ENCODE measurements at places on chromosomes 16 and 17. TPM values are rescaled to one million over a fixed set of nuclear protein-coding genes. Genes with fewer than 3 reads are reported as not detected.

- no peak for DNase-seq
- H3K27me3 ChIP-seq, result no peaks in the 10 kb centered on the region
- no peak overlapping the region for H3K4me3 ChIP-seq
- H3K27ac ChIP-seq, result no peak overlapping the region
- peaks cover 9% of the 10 kb centered on the region for H3K36me3 ChIP-seq
Observed at GRCh38 chr16:2596747-2597559, 59.1 kb downstream of the PDPK1 start.

The MMP2 gene
- 0.44 TPM for total RNA-seq

GRCh38 chr16:21224800-21225199 is 8.7 kb upstream of the ANKS4B start:
- no peak for DNase-seq
- no peaks in the 10 kb centered on the region for H3K4me1 ChIP-seq

DNA sequence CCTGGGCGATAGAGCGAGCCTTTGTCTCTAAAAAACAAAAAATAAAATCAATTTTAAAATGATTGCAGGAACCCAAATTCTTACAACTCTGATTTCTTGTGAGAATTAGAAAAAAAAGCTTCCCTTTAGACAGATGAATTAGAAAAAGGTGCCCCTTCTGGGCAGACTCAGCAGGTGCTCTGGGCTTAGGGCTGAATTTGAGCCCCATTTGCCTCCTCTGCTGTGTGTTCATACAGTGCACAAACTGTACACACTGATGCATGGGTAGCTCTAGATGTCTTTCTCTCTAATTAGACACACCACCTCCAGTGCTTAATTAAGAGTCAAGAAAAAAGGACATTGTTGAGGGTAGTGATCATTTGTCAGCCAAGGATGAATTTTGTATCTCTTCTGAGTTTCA is 38.5 kb upstream of the NOL11 start:
- no peak overlapping the region for H3K4me3 ChIP-seq
- H3K36me3 ChIP-seq, result peaks cover 47% of the 10 kb centered on the region
- no peaks in the 10 kb centered on the region for H3K27me3 ChIP-seq
- H3K27ac ChIP-seq, result no peak overlapping the region
- H3K4me1 ChIP-seq, result no peaks in the 10 kb centered on the region

GRCh38 chr16:59305850-59306249 is 571.7 kb upstream of the GOT2 start:
- H3K27me3 ChIP-seq, result no peaks in the 10 kb centered on the region
- no peak overlapping the region for H3K4me3 ChIP-seq

GRCh38 chr17:66449418-66449977 is 147.1 kb downstream of the PRKCA start:
- H3K4me1 ChIP-seq, result peaks cover 8% of the 10 kb centered on the region
- no peak for DNase-seq
- no peak overlapping the region for H3K4me3 ChIP-seq
- no peaks in the 10 kb centered on the region for H3K27me3 ChIP-seq

DNA sequence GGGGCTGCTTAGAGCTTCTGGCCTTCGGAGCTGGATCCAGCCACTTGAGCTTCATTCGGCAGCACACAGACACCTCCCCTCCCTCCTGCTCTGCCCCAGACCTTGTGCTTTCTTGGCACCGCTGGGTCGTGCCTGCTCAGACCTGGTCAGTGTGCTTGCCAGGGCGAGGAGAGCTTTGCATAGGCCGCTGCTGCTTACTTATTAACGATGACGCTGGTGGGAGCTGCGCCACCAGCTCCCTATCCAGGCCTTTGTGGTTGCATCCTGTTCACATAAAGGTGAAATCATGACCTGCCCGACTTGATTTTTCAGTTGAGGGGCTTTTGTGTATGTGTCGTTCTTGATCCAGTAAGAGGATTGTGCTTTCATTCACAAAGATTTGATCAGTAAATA is 101.1 kb downstream of the MSI2 start:
- no peak for DNase-seq
- no peaks in the 10 kb centered on the region for H3K36me3 ChIP-seq
- H3K4me3 ChIP-seq, result no peak overlapping the region

- no peaks in the 10 kb centered on the region for H3K36me3 ChIP-seq
- peaks cover 2% of the 10 kb centered on the region for H3K4me1 ChIP-seq
- peak overlapping the region; percentile 50 for H3K4me3 ChIP-seq
Observed at GRCh38 chr16:19883296-19883965, 1.2 kb downstream of the GPRC5B start.

GRCh38 chr17:57918017-57918895 is 37.0 kb downstream of the CUEDC1 start:
- no peak for DNase-seq
- H3K27me3 ChIP-seq, result peaks cover 14% of the 10 kb centered on the region
- no peak overlapping the region for H3K4me3 ChIP-seq

The CDC42EP4 gene
- total RNA-seq, result 1.3 TPM

GRCh38 chr16:88686062-88686438 is 257 bp downstream of the SNAI3 start:
- peak overlapping the region; percentile 69 for H3K4me3 ChIP-seq
- peaks cover 5% of the 10 kb centered on the region for H3K27me3 ChIP-seq
- H3K27ac ChIP-seq, result peak overlapping the region; percentile 54
- H3K4me1 ChIP-seq, result peaks cover 67% of the 10 kb centered on the region
- peaks cover under 1% of the 10 kb centered on the region for H3K36me3 ChIP-seq
- no peak for DNase-seq

The TMC5 gene
- 0.07 TPM for total RNA-seq

- peaks cover 2% of the 10 kb centered on the region for H3K27me3 ChIP-seq
- no peaks in the 10 kb centered on the region for H3K36me3 ChIP-seq
- no peak within 1 kb of the TSS for H3K27ac ChIP-seq
- peak; percentile 32 for DNase-seq
- peak within 1 kb of the TSS; percentile 59 for H3K4me3 ChIP-seq
Observed at GRCh38 chr17:74325743-74326379, at the start of gene KIF19. Gene KIF19 (plus strand): TSS chr17:74326226. CDS start chr17:74326350, 124 bp downstream.

The KCNH6 gene
- not detected for total RNA-seq

DNA sequence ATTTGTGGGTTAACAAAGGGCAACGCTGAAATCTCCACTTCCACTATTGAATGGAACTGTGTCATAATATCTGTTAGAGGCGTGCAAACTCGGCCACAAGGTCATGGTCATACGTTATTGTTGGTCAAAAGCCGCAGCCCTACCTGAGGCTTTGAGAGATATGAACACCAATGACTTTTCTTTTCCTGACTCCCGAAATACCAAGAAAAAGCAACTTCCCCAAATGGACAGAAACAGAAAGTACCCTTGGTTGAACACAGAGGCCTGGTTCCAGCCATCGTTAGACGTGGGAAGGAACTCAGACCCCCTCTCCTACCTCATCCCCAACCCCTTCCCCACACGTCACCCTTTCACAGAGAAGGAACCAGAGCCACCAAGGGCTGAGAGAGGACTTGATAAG is 1.4 kb upstream of the PIK3R5 start:
- peaks cover 25% of the 10 kb centered on the region for H3K4me1 ChIP-seq
- H3K27ac ChIP-seq, result no peak overlapping the region
- no peak overlapping the region for H3K4me3 ChIP-seq
- H3K36me3 ChIP-seq, result peaks cover 5% of the 10 kb centered on the region
- no peak for DNase-seq

- H3K27me3 ChIP-seq, result no peaks in the 10 kb centered on the region
- no peak overlapping the region for H3K4me3 ChIP-seq
- H3K36me3 ChIP-seq, result no peaks in the 10 kb centered on the region
- H3K27ac ChIP-seq, result no peak overlapping the region
- no peaks in the 10 kb centered on the region for H3K4me1 ChIP-seq
Observed at GRCh38 chr16:56269281-56269680, 78.0 kb downstream of the GNAO1 start.

DNA sequence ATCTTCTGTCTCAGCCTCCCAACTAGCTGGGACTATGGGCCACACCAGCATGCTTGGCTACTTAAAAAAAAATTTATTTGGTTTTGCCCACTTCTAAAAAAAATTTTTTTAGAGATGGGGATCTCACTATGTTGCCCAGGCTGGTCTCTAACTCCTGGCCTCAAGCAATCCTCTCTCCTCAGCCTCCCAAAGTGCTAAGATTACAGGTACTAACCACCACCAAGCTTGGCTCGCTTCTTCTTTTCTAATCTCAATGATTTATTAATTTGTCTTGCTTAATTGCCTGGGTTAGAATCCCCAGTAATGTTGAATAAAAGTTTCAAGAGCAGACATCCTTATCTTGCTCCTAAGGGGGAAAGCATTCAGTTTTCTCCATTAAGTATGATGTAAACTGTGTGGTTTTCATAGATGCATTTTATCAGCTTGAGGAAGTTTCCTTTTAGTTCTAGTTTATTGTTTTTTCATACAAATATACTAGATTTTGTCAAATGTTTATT is 65.8 kb upstream of the NACA2 start:
- no peak overlapping the region for H3K4me3 ChIP-seq
- no peaks in the 10 kb centered on the region for H3K27me3 ChIP-seq
- H3K36me3 ChIP-seq, result no peaks in the 10 kb centered on the region
- no peaks in the 10 kb centered on the region for H3K4me1 ChIP-seq
- no peak overlapping the region for H3K27ac ChIP-seq

GRCh38 chr16:68417711-68418301 is 30.5 kb downstream of the SMPD3 start:
- no peaks in the 10 kb centered on the region for H3K36me3 ChIP-seq
- H3K4me3 ChIP-seq, result peak overlapping the region; percentile 36
- DNase-seq, result peak; percentile 81
- peaks cover 71% of the 10 kb centered on the region for H3K4me1 ChIP-seq

- H3K36me3 ChIP-seq, result no peaks in the 10 kb centered on the region
- H3K27me3 ChIP-seq, result no peaks in the 10 kb centered on the region
- no peak for DNase-seq
Observed at GRCh38 chr17:68801335-68802247, 153.6 kb downstream of the ABCA8 start.

GRCh38 chr16:29687755-29688154 is 8.8 kb downstream of the QPRT start:
- H3K4me1 ChIP-seq, result peaks cover 2% of the 10 kb centered on the region
- H3K36me3 ChIP-seq, result no peaks in the 10 kb centered on the region
- no peaks in the 10 kb centered on the region for H3K27me3 ChIP-seq
- no peak for DNase-seq

The TSEN54 gene
- 67.6 TPM for total RNA-seq

The CDH3 gene
- 0.36 TPM for total RNA-seq

DNA sequence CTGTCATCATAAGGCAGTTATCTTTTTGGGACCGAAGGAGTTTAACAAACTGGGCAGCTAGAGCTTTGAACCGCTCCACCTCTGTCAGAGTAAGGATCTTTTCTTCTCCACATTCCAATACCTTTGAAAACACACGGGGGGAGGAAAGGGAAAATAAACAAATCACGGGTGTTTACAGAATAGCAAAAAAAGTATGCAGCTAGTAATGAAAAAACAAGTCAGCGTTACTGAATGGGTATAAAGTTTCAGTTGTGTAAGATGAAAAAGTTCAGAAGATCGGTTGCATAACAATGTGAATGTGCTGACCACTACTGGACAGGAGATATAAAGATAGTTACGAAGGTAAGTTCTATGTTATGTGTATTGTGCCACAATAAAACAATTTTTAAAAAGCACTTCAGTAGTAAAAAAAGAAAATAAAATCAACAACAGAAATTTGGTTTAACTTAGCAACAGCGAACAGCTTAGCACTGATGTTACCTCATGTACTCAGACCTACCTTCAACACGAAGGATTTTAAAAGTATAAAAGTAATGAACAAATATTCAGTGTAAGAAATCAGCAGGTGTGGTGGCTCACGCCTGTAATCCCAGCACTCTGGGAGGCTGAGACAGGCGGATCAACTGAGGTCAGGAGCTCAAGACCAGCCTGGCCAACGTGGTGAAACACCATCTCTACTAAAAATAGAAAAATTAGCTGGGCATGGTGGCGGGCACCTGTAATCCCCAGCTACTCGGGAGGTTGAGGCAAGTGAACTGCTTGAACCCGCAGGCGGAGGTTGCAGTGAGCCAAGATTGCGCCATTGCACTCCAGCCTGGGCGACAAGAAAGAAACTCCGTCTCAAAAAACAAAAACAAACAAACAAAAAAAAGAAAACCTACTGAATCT is 34.3 kb downstream of the MARF1 start:
- peaks cover 97% of the 10 kb centered on the region for H3K36me3 ChIP-seq
- H3K27ac ChIP-seq, result no peak overlapping the region
- no peaks in the 10 kb centered on the region for H3K27me3 ChIP-seq

DNA sequence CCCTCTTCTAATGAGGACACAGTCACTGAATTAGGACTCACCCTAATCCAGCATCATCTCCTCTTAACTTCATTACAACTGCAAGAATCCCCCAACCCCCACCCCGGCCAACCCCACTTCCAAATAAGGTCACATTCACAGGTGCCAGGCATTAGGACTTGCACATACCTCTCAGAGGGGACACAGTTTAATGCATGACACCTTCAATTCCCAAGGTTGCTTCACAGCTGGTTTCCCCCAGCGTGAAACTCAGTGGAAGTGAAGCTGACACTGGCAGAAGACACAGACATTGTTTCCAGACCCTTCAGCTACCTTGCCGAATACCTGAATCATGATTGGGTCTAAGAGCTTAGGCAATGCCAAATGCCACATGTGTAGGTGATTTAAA is 217.0 kb upstream of the DYNLRB2 start:
- H3K36me3 ChIP-seq, result no peaks in the 10 kb centered on the region
- H3K27me3 ChIP-seq, result peaks cover 11% of the 10 kb centered on the region
- H3K27ac ChIP-seq, result no peak overlapping the region
- H3K4me3 ChIP-seq, result no peak overlapping the region
- no peak for DNase-seq

The VMO1 gene
- not detected for total RNA-seq

GRCh38 chr17:1005361-1005946 is 8.5 kb downstream of the TIMM22 start:
- H3K27me3 ChIP-seq, result no peaks in the 10 kb centered on the region
- H3K36me3 ChIP-seq, result peaks cover 89% of the 10 kb centered on the region
- H3K4me1 ChIP-seq, result peaks cover 7% of the 10 kb centered on the region
- no peak overlapping the region for H3K27ac ChIP-seq
- DNase-seq, result no peak

- no peak overlapping the region for H3K4me3 ChIP-seq
- no peaks in the 10 kb centered on the region for H3K4me1 ChIP-seq
- DNase-seq, result no peak
- no peak overlapping the region for H3K27ac ChIP-seq
Observed at GRCh38 chr17:9170853-9171252, 149.5 kb downstream of the NTN1 start.

DNA sequence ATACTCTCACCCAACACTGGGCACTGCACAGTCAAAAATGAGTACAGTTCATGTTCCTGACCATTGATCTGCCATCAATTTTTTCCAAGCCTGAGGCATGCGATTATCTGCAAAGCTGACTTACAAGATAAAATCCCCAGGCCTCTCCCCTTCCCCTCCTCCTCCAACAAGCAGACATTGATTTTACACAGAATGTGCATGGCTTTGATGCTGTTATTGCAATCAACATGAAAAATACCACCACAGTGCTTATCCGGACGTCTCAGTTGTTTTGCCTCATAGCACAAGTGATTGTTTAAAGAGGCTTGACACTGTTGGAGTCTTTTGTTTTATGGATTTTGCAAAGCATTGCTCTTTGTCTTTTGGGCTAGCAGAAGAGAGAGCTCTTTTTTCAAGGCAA is 163.8 kb downstream of the TOX3 start:
- no peak overlapping the region for H3K27ac ChIP-seq
- H3K4me3 ChIP-seq, result no peak overlapping the region
- no peak for DNase-seq
- H3K4me1 ChIP-seq, result no peaks in the 10 kb centered on the region

The KRT27 gene
- not detected for total RNA-seq

- no peaks in the 10 kb centered on the region for H3K27me3 ChIP-seq
- no peak overlapping the region for H3K27ac ChIP-seq
- no peak for DNase-seq
- H3K4me3 ChIP-seq, result no peak overlapping the region
Observed at GRCh38 chr17:79003661-79004411, 5.7 kb downstream of the CANT1 start.

The TBX2 gene
- not detected for total RNA-seq
